Esophagus squamous epithelium (tissue), 5 donors: ENCODE measurements at places on chromosomes 3 and 15.

GRCh38 chr3:112046599-112046998 is 12.1 kb downstream of the TMPRSS7 start:
- no peak for DNase-seq

DNA sequence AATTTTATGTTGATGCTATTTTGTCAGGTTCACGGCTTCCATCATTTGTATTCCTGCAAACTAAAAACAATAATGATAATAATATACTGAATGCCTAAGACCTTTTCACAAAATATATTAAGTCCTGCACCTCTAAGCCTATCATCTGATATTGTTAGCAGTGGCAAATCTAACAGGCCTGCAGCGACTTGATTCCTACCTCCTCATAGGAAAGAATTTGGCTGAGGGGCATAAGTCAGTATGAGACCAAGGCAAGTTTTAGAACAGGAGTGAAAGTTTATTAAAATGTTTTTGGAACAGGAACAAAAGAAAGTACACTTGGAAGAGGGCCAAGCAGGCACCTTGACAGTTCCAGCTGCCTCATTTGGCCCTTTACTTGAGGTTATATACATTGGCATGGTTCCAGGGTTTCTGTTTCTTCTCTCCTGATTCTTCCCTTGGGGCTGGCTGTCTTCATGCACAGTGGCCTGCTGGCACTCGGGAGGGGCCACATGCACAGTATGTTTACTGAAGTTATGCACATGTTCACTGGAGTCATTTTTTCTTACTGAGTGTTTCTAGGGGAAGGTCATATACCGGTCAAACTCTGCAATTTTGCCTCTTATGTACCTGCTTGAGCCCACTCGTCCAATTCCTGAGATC is 418.1 kb downstream of the EPHA6 start:
- peak; percentile 1 for DNase-seq

- no peak for DNase-seq
These were observed 9.1 kb downstream of the SPICE1 start for GRCh38 chr3:113505867-113506266.

DNA sequence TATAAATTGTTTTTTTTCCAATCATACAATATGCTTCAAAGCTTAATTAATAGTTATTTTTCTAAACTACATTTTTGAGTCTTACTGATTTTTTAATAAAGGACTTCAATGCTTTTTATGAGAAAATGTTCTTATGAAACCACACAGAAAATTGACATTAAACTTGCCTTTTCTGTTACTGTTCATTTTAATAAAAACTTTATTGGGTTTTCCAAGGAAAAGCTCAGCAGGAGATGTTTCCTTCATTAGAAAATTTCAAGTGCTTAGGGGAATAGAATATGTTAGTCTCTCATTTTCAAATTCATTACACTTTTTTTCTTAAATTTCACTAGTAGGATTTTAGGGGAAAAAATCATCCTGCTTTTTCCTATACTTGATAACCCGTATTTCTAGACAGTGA is 711.4 kb downstream of the DIPK2A start:
- DNase-seq, result no peak

DNA sequence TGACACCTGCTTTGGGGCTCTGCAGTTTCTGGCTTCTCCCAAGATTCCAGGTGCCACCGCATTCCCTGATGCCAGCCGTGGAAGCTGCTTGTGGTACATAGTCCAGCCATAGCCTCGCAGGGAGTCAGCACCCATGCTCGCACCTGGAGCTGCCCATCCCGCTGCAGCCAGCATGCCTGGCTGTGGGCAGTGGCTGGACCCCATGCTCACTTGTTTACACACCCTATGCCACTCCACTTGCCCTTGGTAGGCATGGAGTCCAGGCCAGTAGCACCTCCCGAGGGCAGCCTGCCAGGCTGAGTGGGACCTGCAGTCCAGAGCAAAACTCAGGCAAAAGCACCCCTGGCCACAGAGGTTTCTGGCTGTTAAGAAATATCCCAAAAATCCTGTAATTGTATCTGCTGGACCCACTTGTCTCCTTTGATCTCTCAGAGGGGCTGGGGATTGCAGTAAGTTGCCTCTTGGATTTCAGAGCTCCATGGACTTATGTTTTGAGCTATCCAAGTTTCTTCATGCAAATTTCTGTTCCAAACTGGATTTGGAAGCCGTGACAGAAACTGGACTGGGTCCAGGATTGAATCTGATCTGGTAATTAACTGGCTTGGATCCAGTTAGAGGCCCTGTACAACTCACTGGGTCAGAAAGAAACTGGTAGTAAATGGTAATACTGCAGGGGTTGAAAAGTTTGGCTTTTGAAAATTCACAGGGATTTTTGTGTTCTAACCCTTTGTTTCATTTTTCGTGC is 149.3 kb downstream of the FMN1 start:
- DNase-seq, result no peak

DNA sequence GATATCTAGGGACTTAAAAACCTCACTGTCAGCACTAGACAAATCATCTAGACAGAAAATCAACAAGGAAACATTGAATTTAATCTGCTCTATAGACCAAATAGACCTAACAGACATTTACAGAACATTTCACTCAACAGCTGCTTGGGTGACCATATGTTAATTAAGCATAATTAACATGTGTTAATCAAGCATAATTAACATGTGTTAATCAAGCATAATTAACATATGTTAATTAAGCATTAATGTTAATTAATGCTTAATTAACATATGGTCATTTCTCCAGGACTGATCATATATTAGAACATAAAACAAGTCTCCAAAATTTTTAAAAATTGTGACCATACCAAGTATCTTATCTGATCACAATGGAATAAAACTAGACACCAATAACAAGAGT is 137.3 kb upstream of the MME start:
- no peak for DNase-seq

DNA sequence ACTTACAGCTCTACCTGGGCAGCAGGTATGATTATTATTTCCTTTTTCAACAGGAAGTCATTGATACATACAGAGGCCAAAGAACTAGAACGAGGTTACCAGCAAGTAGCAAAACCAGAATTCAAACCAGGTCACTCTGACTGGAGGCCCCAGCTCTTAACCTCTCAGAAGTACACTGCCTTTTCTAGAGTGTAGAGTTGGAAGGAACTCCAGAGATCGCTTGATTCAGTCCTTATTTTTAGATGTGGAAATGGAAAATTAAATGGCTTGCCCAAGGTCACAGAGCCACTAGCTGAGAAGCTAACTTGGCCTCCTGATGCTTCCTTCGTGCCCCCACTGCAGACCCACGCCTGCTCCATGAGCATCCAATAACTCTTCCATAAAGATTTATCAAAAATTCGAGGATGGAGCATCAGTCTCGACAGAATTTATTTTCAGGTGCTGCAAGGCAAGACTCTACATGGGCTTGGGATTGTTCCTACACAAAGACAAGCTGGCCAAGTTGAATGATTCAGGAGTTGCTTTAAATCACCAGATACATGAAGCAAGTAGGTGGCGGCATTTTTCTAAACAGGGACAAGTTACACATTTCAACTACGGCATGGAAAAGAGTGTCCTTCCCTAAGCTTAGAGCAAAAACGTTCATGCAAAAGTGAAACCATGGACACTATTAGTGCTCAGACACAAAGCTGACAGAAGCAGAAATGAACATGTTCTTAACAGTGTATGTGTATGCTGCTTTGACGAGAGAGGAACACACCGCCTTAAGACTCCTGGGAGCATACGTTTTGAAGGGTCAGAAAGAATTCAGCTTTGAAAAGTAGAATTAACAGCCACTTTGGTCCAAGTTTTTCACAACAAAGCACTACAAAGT is 235.7 kb downstream of the THRB start:
- DNase-seq, result no peak

DNA sequence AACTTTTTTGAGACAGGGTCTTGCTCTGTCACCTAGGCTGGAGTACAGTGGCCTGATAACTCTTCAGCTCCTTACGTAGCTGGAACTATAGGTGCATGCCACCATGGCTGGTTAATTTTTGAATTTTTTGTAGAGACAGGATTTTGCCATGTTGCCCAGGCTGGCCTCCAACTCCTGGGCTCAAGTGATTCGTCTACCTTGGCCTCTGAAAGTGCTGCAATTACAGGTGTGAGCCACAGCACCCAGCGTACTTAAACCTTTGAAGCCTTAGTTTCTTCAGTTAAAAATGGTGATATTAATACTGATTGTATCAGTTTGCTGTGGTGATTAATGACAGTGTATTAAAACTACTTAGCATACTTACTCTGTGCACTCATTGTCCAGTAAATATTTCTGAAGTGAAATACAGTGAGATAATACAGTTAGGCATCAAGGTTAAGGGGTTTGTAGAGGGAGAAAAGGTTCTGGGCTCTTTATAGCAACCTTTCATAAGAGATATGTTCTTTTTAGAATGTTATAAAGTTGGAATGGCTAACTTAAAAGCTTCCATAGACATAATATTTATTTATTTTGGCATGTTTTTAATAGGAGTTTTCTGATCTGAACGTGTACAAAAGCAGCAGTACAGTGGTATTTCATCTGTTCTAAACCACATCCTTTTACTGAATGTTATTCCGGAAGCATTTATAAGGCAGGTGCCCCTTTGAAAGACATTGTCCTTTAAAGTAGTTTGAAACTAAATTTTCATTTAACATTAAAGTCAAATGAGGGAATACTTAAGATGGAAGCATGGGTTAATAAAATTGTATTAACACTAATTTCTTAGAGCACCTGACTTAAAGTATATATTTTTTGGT is 23.6 kb downstream of the NCK1 start:
- no peak for DNase-seq

DNA sequence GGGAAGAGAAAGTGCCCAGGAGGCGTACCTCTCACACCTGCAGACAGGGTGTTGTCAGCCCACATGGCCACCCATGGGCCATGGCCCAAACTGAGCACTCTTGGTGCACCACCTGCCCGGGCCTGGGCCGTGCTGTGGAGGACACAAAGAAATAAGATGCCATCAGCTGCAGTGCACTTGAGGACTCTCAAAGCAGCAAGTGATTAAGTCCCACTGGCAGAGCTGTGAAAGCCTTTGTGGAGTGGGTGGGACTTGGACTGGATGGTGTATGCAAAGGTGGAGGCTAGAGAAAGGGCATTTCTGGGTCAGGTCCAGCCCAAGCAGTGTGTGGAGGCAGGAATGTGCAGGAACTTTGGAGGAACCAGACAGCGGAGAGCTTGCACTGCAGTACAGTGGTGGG is 122.3 kb downstream of the MEGF11 start:
- DNase-seq, result no peak

- no peak for DNase-seq
These were observed 261.0 kb downstream of the ADAMTSL3 start for GRCh38 chr15:83914906-83915305.
